ENCODE measurements at places on chromosomes 3 and 15.

- no peak for DNase-seq
Measured at GRCh38 chr3:42608581-42608980, 8.1 kb downstream of the NKTR start.

- DNase-seq: no peak
Measured at GRCh38 chr3:158152186-158152585, 42.3 kb downstream of the RSRC1 start.

DNA sequence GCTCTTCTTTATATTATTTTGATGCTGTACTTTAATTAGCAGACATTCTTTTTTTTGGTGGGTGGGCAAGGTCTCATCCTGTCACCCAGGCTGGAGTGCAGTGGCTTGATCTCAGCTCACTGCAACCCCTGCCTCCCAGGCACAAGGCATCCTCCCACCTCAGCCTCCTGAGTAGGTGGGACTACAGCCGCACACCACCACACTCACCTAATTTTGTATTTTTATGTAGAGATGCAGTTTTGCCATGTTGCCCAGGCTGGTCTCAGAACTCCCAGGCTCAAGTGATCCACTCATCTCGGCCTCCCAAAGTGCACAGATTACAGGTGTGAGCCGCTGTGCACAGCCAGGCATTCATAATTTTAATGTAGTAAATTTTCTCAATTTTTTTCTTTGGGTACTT lies 608.1 kb downstream of the ZNF385D start:
- no peak for DNase-seq

DNA sequence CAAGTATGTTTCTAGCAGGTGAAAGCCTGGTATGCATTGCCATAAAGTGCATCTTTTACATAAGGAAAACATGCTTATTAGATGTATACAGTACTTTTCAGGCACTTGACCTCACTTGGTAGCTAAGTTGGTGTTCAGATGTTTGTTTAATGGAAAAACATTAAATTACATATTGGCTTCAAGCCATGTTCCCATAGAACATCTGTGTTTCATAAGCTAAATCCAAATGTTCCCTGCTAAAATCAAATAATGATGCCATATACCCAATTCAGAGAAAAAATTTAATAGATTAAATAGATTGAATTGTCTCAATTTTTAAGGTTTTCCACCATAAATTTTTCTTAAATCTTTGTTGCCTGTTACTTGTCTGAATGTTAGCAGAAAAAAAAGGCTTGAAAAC lies 19.1 kb upstream of the RPL22L1 start:
- no peak for DNase-seq

- no peak for DNase-seq
Measured at GRCh38 chr3:29181149-29181780, 99.6 kb upstream of the RBMS3 start.

- no peak for DNase-seq
Measured at GRCh38 chr3:136792556-136793330, 26.2 kb upstream of the SLC35G2 start.

- DNase-seq: no peak
Measured at GRCh38 chr3:29565236-29565635, 284.4 kb downstream of the RBMS3 start.

- DNase-seq: no peak
Measured at GRCh38 chr3:67791620-67792019, 137.2 kb upstream of the SUCLG2 start.

DNA sequence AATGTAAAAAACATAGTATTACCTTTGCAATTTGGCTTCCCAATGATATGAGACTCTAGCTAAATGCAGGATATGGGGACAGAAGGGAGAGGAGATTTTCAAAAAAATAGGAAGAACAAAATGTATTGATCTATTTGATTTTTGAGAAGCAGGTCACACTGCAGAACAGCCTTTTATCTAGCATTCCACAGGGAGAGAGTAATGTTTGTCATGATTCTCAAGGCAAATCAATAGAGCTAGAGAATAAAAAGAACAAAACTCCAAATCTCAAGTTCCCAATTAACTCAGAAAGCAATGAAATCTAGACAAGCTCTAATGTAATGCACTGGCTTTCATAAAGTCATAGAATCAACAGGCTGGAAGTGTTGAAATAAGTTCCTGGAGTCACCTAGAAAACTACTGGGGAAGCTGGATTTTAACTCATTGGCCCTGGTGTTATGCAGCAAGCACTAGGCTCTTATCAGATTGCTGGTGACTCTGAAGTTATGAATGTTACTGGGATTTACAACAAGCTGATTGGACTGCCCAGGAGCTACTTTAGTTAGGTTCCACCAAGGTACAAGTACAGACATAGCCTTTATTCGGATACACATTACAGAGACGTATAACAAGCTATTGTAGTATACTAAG lies 442.8 kb downstream of the FGF12 start:
- DNase-seq: no peak

DNA sequence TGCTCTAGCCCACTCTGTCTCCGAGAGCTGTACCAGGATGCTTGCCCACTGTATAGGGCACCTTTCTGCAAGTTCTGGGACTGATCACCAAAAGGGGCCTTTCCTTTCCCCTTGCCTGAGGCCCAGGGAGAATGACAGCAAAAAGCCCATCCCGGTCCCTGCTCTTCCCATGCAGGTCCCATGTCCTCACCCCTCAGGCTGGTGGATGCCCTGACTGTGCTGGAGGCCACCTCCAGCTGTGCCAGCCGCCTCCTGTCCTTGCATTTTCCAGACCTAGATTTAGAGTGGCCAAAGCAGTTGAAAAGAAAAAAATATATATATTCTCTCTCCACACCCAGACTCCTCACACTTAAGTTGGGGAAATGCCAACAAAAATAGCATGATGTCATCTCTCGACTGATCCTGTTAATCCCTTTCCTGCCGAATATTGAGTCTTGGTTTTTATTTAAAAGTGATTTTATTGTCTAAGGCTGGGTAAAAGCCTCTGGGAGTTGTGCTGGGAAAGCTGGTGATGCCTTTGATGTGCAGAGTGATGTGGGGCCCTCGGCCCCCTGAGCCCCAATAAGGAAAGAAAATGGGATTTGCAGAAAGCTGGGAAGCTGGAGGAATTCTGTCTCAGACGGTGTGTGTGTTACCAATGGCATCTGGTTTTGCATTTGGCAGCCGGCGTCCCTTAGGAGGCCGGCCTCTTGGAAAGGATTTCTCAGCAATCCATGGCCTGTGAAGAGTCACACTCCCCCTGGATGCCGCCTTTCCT lies 29.3 kb upstream of the TPM1 start:
- DNase-seq: no peak

DNA sequence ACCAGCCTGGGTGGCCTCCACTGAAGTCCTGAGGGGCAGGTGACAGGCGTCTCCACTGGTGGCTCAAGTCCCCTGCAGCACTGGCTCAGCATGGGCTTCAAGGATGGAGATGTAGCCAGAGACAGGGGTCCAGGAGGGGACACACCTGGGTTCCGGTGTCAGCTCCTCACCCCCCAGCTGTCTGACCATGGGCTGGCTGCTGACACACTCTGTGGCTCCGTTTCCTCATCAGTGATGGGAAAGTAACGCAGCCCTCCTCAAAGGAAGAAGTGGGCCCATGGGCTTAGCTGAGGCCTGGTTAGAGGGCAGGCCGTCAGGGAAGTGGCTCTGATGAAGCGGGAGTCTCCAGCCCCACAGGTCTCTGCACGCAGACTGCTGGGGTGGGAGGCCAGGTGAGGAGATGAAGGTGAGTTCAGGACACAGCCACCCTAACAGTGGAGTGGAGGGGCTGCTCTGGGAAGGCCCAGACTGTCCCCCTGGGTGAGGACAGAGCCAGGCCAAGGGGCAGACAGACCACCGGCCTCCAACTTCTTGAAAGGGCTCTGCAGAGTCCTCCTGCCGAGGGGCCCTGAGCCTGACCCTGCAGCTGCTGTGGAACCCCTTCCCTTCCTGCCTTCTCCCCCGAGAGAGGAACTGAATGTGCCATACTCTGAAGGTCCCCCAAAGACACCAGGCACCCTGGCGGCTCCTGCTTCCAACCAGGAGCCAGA lies 24.0 kb downstream of the PSTPIP1 start:
- no peak for DNase-seq

GRCh38 chr3:125334675-125335560 lies 40.2 kb downstream of the ZNF148 start:
- DNase-seq: no peak

GRCh38 chr15:58515807-58516206 lies 84.0 kb downstream of the LIPC start:
- no peak for DNase-seq

DNA sequence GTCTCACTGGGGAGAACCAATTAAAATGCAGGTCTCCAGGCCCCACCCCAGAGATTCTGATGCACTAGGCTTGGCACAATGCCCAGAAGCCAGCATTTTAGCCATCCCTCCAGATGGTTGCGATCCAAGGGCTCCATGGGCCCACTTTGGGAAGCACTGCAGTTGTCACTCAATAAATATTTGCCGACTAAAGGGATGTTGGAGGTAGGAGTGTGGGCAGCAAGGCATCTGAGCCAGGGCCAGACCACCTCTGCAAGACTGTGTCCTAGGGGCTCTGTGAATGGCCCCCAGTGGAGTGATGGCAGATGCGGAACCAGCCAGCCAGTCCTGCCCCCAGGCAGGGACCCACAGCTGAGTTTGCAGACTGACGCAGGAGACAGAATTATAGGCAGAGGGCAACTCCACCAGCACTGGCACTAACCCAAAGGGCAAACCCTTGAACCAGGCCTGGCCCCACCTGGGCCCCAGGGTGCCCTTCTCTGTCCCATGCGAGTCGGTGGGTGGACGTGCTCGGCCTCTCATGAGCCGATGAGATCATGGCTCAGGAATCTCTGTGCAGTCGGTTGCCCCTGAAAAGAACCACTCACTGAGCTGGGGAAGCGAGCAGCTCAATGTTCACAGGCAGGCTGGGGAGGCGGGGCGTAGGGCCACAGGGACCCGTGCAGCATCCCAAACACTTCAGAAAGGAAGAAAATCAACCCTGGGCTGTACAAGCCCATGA lies 49.7 kb downstream of the SEMA5B start:
- DNase-seq: no peak

DNA sequence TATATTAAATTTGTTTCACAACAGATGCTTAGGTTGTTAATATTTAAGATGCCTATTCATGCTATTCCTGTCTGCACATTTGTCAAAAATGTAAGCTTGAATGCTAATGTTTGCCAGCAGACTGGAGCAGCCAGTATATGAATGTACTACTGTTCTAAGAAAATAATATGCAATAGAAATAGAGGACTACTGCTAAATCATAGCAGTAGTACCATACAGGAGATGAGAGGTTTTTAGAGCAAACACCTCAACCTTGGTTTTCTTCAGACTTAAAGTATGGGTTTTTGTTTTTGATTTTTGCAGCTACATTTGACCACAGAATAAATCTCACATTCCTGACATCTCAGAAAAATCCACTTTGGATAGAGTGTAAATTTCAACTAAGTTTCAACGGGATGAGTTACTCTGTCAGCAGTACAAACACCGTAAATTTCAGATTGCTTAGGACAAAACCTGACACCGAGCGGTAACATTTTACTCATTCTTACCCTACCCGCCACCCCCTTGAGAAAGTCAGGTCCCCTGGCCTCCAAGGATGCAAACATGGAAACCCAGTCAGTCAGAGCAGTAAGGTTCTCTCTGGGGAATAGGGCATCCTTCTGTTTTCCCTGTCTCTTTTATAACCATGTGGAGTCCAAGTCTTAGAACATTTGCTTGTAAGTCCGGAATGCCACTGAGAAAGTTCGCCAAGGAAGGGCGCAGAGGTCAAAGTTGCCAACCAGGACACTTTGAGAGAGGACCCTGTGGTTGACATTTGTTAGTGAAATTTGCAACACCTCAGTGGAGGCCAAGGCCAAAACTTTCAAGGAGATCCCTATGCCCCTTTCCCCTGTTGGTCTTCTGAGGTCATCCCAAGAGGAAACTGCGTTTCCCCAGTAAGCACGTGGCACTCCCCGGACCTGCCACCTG lies 17.9 kb upstream of the SATB1 start:
- peak; percentile 9 for DNase-seq

GRCh38 chr15:52737720-52738119 lies 52.4 kb downstream of the ONECUT1 start:
- no peak for DNase-seq

GRCh38 chr3:168239287-168239686 lies 143.6 kb upstream of the GOLIM4 start:
- no peak for DNase-seq

- DNase-seq: no peak
Measured at GRCh38 chr3:30476368-30477084, 129.9 kb upstream of the TGFBR2 start.

- DNase-seq: no peak
Measured at GRCh38 chr3:2390926-2391532, 292.4 kb downstream of the CNTN4 start.

DNA sequence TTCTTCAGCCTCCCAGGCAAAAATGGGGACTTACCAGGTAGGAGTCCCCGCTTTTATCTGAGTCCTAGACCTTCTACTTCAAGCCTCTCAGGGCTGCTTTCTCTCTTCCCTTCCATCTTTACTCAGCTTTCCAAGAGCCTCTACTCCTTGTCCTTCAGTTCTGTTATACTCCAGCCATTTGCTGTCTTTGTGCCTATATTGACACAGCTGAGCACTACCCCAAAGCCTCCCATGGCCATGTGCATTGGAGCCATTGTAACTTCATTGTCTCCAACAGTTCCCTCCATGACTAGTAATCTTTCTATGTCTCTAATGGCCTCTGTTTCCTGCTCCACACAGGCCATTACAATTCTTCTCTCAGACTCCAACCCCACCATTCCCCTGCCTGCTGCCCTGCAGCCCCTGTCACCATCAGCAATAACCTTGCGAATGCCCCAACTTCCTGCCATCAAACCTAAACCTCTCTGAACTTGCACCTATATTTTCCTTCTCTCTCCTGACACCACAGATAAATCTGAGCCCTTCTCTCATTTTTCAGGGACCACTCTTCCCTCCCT lies 77.9 kb upstream of the ADPGK start:
- DNase-seq: no peak

- no peak for DNase-seq
Measured at GRCh38 chr3:11131371-11131770, 22.9 kb upstream of the HRH1 start.

DNA sequence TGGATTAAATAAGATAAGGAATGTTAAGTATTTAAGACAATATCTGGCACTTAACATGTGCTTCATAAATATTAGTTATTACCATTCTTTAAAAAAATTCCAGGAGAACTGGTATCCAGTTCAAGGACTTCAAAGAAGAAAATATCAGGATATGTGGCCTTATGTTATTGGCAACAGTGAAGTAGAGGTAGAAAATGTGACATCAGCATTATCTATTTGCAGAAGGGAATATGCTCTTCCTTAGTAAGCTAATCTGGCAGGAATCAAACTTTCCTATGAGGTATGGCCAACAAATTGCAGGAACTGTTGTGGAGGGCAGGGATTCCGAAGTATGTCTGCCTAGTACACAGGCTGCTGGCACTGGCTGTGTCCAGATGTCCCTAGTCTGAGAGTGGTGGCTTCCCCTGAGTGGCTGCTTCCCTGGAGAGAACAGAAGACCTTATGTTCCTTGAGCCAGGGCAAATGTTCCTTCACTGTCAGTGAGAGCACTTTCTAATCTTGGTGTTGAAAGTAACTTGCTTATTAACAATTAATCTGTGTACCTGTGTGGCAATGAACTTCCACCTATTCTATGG lies 351.7 kb upstream of the THRB start:
- no peak for DNase-seq
